GM18507 (cell line): ENCODE measurements at places on chromosomes 7 and 10.

DNA sequence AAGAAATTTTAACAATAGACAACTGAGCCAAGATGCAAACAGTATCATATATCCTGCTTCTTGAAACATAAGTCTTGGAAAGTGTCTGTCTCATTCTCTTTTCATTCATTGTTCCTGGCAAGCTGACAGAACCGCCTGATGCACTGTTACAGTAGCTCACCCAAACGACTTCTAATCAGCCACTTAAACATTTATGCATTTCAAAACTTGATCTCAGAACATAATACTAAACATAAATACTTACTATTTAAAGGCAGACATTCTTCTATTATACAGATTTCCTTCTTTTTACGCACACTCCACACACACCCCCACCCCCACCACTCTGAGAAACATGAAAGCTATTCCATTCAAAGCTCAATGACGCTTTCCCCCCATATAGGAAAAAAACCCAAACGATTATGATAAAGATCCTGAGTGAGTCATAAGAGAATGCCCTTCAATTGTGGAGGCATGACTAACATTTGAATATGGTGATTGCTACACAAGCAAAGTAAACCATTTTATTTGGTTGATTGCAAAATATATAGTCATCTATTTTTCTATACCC, 30.5 kb downstream of the SHTN1 start:
- DNase-seq, result no peak

- no peak for DNase-seq
These were observed 55.3 kb downstream of the ABCB4 start for GRCh38 chr7:87420173-87420572.

DNA sequence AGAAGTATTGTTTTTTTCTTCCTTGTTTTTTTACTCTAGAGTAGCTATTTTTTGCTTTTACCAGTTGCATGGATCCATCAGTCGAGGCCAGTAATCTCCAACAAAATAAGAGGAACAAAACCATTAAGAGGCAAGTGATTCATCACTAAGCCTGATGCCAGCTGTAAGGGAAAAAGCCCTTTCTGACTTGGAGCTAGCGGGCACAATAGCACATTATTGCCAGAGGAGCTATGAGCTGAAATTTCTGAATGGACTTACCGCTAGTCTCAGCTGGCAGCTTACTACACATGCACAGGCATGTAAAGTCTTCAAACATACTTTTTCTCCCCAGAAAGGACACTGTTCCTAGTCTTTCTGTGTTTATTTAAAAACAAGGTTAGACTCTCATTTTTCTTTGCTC, 41.6 kb upstream of the PTPRZ1 start:
- DNase-seq, result no peak

- DNase-seq, result no peak
These were observed 405.5 kb upstream of the C7orf33 start for GRCh38 chr7:148185041-148185440.

DNA sequence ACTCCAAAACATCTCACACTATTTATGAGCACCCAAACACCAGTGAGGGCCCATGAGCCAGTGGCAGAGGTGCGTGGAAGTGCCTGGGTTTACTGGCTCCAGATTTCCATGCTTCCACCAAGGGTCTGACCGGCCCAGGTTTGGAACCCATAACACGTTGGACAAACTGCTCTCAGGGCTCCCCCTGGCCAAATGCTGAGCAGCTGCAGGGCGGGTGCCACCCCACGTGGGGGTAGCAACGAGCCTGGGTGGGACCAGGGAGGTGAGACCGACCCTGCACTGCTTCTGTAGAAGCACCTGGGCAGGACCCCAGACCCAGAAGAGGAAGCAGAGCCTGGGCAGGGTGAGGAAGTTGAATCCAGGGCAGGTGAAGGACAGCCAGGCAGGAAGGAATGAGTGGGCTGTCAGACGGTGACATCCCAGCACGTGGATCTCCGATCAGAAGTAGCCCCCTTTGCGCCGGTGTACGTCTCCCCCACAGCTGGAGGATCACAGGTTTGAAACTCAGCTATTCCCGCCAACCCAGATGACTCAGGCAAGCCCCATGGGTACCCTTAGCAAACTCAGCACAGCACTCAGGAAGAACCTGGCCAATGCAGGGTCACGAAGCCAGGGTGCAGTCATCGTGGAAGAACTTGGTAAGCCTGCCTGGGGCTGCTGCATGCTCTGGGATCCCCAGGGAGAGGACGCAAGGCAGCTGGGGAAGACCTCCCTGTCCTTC, 100.4 kb upstream of the DDC start:
- no peak for DNase-seq
